Articular chondrocyte of knee joint (primary cell): ENCODE measurements at places on chromosomes 4 and X. TPM values are rescaled to one million over a fixed set of nuclear protein-coding genes. Genes with fewer than 3 reads are reported as not detected.

The DSPP gene
- total RNA-seq = not detected in 2 replicates

The FATE1 gene
- not detected in 2 replicates for total RNA-seq

The MAP7D2 gene
- total RNA-seq = 0.13 and 0.65 TPM in 2 replicates

The CYBB gene
- not detected in 2 replicates for total RNA-seq
